ENCODE measurements at places on chromosomes 12 and 14.

DNA sequence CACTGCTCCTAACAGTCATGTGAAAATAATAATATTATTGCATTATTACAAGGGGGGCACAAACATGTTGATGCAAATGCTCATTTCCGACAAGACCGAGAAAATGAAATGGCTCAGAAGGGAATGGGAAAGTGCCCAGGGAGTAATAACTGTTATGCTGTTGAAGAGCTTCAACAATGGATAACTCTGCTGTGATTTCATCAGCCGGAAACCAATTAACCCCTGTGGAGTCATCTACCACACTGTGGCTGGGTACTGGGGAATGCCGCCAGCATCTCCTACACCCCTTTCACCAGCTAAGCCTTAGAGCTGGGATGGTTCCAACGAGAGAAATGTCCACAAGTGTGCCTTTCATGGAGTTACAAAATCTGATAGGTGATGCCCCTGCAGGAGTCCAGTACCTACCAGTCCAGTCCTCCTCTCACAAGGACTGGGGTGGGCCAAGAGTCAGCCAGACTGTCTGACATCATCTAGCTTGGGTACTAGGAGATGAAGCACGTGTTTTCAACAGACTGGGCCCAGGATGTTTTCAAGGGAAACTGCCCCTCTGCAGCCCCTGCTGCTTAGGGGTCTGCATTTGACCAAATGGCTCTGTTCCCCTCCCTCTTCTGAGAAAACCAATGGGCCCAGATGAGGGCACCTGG is 509.3 kb upstream of the CCDC196 start:
- DNase-seq = no peak

- DNase-seq = no peak
These were observed 874.9 kb downstream of the NRXN3 start for GRCh38 chr14:79044894-79045624.

GRCh38 chr12:20282401-20282800 is 85.9 kb upstream of the PDE3A start:
- no peak for DNase-seq

- peak; percentile 40 for DNase-seq
These were observed 14.2 kb upstream of the PLXNC1 start for GRCh38 chr12:94133964-94134795.

- no peak for DNase-seq
These were observed at the start of gene CIROP for GRCh38 chr14:23104591-23105347. CIROP (minus strand) TSS chr14:23104989; CDS start chr14:23104920, 69 bp downstream.

GRCh38 chr12:117100251-117100650 is 1.0 kb upstream of the TESC start:
- DNase-seq = no peak

- no peak for DNase-seq
These were observed 11.2 kb upstream of the DAAM1 start for GRCh38 chr14:59177262-59177661.

DNA sequence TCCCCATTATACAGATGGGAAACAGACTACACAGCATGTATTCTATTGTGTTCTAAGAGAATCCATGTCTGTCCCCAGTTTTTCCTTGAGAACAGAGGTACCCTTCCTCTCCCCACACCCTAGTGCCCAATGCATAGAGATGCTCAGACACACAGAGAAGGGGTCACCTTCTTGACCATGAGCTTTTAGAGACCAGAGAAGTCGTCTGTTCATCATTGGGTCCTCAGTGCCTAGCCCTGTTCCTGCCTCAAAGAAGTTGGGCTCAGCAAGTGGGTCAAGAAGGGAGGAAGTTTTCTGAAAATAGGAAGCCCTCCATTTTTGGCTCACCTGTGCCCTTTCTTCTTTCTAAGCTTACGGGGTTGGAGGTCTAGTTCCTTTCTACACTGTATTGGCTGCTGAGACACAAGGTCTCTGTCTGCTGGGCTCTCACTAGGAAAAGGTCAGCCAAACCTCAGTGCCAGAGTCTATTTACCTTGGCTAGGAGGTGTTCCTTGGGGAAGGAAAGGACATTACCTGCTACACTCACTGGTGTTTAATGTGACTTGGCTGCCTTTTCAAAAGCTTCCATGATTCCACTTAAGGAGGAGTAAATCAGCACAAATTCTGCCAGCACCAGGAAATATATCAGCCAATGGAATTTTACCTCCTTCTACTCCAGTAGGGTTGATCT is 198.5 kb upstream of the PWP1 start:
- DNase-seq = no peak

- no peak for DNase-seq
These were observed 75.2 kb downstream of the SPRING1 start for GRCh38 chr12:116662612-116663144.

DNA sequence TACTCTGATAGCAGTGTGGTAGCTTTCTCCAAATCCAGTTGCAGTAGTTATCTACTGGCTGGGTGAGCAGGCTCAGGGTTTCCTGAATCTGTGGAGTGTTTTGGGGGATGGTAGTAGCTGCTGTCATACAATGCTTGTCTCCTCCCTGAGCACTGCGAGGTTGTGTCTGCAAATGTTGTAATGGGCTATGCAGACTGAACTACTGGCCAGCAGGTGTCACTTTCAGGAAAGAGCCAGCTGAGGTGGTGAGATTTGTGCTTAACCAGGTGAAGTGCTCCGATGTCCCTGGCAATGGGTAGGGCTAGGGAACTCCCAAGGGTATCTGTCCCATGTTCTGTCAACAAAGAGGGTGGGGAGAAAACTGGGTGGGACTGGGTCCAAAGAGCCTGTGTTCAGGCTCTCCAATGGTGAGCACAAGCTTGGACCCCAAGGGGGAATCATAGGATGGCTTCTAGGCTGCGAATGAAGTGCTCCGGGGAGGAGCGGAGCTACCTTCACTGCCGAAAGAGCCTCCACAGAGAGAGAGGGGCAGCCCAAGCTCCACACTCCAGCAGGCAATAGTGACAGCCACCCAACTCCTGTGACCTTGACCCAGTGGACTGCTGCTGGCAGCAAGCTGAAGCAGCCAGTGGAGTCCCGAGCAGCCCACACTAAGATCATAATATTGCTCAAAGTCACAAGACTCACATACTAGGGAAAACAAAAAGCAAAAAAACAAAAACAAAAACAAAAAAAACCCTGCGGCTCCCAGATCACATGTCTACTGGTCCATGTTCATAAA is 1324.0 kb upstream of the USP15 start:
- DNase-seq = no peak

GRCh38 chr12:41189395-41190251 is 1.5 kb downstream of the PDZRN4 start:
- no peak for DNase-seq

GRCh38 chr12:26810330-26810729 is 22.7 kb downstream of the ITPR2 start:
- no peak for DNase-seq

DNA sequence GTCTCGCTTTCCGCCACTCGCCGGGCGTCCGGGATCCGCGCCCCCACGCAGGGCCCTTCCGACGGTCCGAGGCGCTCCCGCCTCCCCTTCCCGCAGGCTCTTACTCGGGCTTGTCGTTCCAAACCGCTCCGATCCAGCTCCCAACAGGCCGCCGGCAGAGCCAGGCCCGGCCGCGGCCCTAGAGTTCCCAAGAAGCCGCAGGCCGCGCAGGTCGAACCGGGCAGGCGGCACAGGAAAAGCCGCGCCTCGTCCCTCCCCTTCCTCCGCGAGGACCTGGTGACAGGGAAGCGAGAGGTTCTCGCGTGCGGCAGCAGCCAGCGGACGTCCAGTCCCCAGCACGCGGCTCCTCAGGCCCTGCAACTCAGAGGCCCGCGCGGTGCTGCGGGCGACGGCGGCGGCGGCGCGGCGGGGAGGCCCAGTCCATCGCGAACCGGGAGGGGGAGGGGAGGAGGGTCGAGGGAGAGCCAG is 272 bp downstream of the HECTD1 start:
- DNase-seq = peak; percentile 97
